ENCODE measurements at places on chromosomes 1 and 21.
A peak's percentile ranks its signal among the peaks of the same experiment; 100 is the strongest.

GRCh38 chr1:196951711-196952394 lies 8.3 kb downstream of the CFHR2 start:
- DNase-seq: no peak

- no peak for DNase-seq
Measured at GRCh38 chr1:162094723-162095122, 25.2 kb downstream of the NOS1AP start.

DNA sequence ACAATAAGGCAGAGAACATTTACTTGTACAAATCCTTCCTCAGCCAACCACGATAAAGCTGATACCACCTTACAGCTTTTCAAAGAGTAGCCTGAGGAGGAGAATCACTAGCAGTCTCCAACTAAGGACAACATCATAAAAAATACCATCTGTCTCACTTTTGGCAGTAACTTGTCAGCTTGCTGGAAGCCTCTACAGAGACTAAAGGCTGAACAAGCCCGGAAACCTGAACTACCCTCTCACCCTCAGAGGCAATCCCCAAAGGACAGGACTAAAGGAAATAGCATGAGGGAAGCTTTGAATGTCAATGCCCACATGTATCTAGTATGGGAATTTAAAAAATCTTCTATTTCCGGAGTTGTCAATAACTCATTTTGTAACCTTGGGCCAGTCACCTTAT lies 10.6 kb downstream of the SRSF4 start:
- no peak for DNase-seq

DNA sequence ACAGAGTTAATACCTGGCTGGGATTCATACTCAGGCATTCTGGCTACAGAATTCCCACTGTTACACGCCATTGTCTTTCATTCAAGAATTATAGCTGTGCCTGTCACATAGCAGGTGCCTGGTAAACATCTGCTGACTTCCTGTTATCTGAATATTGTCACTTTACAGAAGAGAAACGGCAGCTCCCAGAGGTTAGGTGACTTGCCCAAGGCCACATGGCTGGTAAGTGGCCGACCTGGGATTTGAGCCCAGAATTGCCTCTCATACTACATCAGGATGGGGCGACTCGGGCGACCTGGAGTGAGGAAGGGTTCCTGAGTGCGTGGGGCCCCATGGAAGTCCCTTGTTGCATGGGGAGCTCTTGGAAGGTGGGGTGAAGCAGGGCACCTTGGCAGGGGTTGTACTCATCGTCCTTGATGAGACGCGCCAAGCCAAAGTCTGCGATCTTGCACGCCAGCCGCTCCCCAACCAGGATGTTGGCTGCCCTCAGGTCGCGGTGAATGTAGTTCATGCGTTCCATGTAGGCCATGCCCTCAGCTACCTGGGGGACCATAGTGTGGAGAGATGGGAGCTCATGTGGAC lies 10.2 kb upstream of the AHDC1 start:
- DNase-seq: no peak

DNA sequence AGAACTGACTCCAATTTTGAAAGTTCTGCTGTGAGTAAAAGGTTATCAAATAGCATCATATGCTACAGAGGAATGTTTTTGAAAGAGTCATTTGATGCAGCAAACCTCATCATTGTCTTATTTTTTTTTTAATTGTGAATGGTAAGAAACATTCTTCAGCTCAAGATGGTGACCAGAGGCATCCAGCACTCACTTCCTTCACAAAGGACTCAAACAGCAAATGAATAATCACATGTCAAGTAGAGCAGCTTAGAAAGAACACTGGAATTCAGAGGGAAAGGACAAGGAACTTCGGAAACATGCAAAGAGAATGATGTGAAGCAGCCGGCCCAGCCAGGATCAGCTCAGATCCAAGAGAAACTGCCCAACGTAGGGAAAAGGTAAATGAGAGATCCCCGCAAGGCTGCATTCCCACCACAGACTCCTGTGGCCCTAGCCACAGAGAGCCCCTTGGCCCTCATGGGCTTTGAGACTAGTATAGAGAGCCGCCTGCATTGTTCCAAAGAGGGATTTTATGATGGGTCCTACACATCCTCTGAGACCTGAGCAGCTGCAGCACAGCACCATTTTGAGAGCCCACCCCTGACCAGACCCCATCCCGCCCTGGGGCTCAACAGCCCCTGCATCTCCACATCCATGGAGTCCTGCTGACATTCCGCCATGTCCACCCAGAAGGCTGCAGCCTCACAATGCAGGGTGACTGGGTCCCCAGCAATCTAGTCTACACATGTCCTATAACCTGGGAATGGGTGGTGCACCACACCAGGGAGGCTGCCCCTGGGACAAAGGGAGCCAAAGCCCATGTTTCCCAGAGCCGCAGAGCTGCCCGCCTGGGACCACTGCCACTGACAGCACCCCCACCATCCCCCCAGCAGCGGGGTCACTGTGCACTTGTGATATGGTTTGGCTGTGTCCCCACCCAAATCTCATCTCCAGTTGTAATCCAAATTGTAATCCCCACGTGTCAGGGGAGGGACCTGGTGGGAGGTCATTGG lies 21.2 kb upstream of the UTS2 start:
- DNase-seq: no peak

- no peak for DNase-seq
Measured at GRCh38 chr1:214002472-214002871, 14.7 kb downstream of the PROX1 start.

DNA sequence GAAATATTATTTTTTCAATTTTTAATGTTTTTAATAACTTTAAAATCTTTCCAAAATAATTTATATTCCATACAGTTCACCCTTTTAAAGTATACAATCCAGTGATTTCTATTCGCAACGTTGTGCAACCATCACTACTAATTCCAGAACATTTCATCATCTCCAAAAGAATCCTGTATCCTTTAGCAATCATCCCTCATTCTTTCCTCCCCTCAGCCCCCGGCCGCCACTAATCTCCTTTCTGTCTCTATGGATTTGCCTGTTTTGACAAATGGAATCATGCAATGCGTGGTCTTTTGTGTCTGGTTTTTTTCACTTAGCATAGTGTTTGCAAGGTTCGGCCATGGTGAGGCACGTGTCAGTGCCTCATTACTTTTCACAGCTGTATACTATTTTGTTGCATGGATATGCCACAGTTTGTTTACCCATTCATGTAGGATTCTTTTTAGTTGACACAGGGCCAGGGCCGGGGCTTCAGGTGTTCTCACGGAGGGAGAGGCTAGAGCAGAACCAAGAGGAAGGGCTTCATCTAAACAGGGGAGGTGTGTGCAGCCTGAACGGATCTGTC lies 40.6 kb upstream of the ZBTB40 start:
- DNase-seq: no peak

- no peak for DNase-seq
Measured at GRCh38 chr1:86140281-86140880, 16.2 kb downstream of the COL24A1 start.

- peak; percentile 5 for DNase-seq
Measured at GRCh38 chr1:176101951-176102642, 105.0 kb downstream of the COP1 start.

DNA sequence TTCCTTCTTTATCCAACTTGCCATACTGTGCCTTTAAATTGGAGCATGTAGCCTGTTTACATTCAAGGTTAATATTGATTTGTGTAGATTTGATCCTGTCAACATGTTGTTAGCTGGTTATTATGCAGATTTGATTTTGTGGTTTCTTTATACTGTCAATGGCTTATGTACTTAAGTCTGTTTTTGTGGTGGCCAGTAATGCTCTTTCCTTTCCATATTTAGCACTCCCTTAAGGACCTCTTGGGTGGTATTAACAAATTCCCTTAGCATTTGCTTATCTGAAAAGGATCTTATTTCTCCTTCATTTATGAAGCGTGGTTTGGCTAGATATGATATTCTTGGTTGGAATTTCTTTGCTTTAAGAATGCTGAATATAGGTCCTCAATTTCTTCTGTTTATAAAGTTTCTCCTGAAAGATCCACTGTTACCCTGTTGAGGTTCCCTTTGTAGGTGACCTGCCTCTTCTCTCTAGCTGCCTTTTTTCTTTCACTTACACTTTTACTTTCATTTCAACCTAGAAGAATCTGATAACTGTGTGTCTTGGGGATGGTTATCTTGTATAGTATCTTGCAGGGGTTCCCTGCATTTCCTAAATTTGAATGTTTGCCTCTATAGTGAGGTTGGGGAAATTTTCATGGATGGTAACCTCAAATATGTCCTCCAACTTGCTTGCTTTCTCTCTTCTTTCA lies 86.9 kb upstream of the NEGR1 start:
- no peak for DNase-seq

GRCh38 chr1:75672528-75673393 lies 51.7 kb upstream of the ACADM start:
- peak; percentile 47 for DNase-seq

DNA sequence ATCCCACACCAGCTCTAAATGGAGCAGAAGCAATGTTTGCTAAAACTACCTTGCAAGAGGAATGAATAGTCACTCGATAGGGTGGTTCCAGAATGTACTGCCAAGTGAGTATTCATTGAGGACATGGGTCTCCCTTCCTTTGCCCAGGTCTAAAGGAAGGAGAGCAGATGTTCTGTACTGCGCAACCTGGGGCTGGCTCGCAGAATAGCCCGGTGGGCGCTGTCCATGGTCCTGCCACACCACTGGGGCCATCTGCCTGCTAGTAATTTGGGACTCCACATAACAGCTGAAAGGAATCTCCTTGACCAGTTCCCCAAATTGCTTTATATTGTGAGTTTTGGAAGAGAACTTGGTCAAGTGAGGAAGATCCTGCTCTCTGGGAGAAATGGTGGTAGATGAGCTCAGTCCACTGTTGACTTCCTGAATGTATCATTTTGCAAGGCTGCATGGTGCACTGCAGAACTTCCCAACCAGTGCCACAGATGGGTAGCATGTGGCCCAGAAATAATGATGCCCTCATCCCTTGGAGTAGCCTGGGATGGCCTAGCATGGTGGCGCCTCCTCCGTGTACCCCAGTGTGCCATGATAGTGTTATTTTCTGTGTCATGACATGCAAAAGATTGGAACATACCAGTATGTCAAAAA lies 5.7 kb downstream of the SLC6A17 start:
- peak; percentile 26 for DNase-seq

GRCh38 chr1:86788300-86789206 lies 84.2 kb downstream of the SH3GLB1 start:
- no peak for DNase-seq

GRCh38 chr1:31848381-31848897 lies 32.6 kb upstream of the SPOCD1 start:
- DNase-seq: no peak
